Common myeloid progenitor, CD34-positive (primary cell): ENCODE measurements at places on chromosomes 4 and X.

- H3K4me3 ChIP-seq: no peak overlapping the region
- H3K36me3 ChIP-seq: no peaks in the 10 kb centered on the region
- DNase-seq: no peak
- peaks cover 3% of the 10 kb centered on the region for H3K27me3 ChIP-seq
- no peaks in the 10 kb centered on the region for H3K4me1 ChIP-seq
Measured at GRCh38 chr4:151922811-151923210, 162.0 kb upstream of the GATB start.

GRCh38 chr4:108396900-108397497 is 223.4 kb upstream of the RPL34 start:
- H3K27ac ChIP-seq: no peak overlapping the region
- no peaks in the 10 kb centered on the region for H3K36me3 ChIP-seq
- H3K4me3 ChIP-seq: no peak overlapping the region
- no peaks in the 10 kb centered on the region for H3K27me3 ChIP-seq
- no peak for DNase-seq
- no peaks in the 10 kb centered on the region for H3K4me1 ChIP-seq

- H3K4me3 ChIP-seq: no peak overlapping the region
- no peak overlapping the region for H3K27ac ChIP-seq
- H3K36me3 ChIP-seq: no peaks in the 10 kb centered on the region
Measured at GRCh38 chr4:17414392-17414791, 97.5 kb downstream of the QDPR start.

DNA sequence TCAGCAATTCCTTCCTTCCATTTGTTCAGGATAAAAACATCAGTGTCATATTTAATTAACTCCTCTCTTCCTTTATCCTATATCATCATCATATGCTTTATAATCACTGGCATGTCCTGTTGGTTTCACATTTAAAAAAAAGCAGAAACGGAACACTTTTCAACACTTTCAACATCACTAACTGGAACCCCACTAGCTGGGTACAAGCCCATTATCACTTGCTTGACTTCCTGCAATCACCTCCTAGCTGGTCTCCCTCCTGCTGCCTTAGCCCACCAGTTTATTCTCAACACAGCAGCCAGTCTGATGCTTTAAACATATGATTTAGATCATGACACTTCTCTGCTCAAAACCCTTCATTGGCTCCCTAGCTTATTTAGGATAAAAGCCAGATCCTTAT is 116.4 kb upstream of the LSM6 start:
- H3K4me1 ChIP-seq: no peaks in the 10 kb centered on the region
- no peaks in the 10 kb centered on the region for H3K36me3 ChIP-seq
- no peak overlapping the region for H3K4me3 ChIP-seq
- H3K27ac ChIP-seq: no peak overlapping the region

- no peak overlapping the region for H3K27ac ChIP-seq
- H3K36me3 ChIP-seq: no peaks in the 10 kb centered on the region
- no peak for DNase-seq
Measured at GRCh38 chrX:106899841-106900240, 3.3 kb downstream of the RIPPLY1 start.

DNA sequence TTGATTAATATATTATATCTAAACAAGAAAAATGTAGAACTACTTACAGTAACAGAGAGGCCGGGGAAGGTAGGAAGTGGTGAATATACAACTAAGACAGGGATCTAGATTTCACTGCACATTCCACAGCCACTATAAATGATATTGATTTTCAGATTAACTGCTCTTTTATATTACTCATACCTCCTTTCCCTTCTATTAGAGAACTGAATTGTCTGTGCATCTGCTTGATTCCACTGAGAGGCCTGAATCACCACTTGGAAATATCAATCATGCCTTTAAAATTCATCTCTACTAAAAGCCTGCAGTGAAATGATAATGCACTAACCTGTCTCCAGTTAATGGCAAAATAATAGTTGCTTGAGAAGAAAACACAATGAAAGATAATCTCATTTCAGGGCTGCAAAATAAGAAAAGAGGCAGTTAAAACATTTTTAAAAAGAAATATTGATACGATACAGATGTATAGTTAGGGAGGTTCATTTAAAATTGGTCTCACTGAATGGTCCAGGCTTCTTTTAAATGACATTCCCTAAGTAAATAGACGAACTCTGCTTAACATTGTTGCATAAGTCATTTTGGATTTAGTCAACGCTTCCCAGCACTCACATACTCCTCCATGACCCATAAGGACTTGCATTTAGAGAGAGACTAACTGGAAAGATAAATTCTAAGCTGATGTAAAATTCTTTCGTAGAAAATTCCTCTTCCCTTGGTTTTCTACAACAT is 3.8 kb downstream of the ANTXR2 start:
- no peaks in the 10 kb centered on the region for H3K27me3 ChIP-seq
- H3K27ac ChIP-seq: no peak overlapping the region
- peaks cover 39% of the 10 kb centered on the region for H3K4me1 ChIP-seq

- H3K4me3 ChIP-seq: no peak overlapping the region
- H3K27ac ChIP-seq: no peak overlapping the region
- H3K36me3 ChIP-seq: no peaks in the 10 kb centered on the region
- DNase-seq: no peak
- H3K4me1 ChIP-seq: no peaks in the 10 kb centered on the region
Measured at GRCh38 chrX:3136161-3136961, 95.1 kb downstream of the ARSF start.
